AG20443 (cell line): ENCODE measurements at places on chromosomes 11 and 22.
A peak's percentile ranks its signal among the peaks of the same experiment; 100 is the strongest.

DNA sequence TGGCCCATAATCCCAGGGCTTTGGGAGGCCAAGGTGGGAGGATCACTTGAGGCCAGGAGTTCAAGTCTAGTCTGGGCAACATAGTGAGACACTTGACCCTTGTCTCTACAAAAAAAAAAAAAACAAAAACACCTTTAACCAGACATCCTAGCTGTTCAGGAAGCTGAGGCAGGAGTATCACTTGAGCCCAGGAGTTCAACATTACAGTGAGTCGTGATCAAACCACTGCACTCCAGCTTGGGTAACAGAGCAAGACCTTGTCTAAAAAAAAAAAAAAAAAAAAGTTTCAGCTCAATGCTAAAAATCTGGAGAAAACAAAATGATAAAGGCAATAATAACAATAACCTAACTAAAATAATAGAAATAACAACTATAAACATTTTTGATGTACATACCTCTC, 22.6 kb upstream of the APLP2 start:
- no peak for DNase-seq

DNA sequence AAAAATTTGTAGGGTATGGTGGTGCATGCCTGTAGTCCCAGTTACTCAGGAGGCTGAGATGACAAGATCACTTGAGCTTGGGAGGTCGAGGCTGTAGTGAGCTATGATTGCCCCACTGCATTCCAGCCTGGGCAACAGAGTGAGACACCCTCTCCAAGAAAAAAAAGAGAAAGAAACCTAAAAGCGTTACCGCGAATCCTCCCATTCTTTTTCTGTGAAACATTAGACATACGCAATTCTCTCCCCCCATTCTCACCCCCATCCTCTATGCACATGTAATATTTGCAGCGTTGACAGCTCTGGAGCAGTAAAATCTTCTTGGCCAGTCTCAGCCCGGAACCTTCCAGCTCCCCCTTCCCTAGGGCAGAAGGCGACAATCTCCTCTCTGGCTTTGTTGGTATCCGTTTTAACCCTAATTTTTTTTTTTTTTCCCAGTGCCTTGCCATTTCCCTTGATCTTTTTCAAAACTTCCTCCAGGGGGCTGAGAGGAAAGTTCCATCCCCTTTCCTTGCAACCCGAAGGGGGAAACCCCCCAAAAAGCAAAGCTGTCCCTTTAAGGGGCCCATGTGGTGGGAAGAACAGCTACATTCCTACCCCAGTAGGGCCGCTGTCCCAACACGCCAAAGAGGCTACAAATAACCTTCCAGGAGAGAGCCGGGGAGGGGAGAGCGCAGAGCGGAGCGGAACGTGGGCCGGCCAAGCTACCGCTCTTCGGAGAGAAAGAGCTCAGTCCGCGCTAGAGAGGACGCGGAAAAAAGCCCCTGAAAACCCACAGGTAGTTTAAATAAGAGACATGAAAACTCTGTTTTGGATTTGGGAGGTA, 1.9 kb downstream of the LRP4 start:
- DNase-seq: peak; percentile 86

- no peak for DNase-seq
These were observed 5.6 kb upstream of the LRFN4 start for GRCh38 chr11:66851239-66851596.

GRCh38 chr11:85663753-85664614, 945 bp downstream of the CREBZF start:
- peak; percentile 73 for DNase-seq

DNA sequence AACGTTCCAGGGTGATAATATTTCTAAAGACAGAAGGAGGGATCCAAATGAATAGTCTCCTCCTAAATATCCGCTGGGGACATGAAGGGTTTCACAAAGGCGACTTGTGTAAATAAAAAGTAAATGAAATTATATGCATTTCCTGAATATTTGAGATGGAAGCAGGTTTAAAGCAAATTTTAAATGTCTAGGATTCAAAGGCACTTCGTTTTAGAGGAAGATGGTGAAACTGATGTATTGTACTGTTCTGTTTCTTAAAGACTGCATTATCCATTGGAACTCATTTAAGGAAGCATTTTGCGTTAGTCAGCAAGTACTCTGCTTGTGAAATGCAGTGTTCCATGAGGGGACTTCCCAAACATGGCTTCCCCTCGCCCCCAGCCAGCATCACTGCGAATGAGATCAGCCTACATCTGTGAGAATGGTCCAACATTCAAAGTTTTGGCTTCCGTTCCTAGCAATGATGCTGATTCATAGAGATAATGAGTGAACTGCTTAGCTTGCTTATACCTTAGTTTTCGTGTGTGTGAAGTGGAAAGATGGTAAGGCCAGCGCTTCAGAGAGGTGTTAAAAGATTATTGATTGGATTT, 1.5 kb downstream of the RAB39A start:
- DNase-seq: no peak

DNA sequence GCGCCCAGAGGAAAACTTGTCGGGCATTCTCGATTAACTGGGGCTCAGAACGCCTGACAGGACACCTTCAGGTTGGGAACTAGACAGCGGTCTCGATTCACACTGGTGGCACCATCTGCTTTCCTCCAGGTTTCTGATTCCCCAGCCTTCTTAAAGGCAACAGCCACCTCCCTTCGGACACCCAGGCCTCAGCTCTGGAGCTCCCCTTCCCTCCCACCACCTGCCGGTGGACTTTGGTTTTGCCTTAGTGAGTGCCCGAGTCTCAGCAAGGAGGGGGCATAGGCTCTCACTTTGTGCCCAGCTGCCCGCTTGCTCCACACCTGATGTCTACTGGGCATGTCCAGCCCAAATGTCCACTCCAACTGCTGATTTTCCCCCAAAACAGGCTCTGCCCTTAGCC, 110.4 kb upstream of the PARVA start:
- DNase-seq: no peak

DNA sequence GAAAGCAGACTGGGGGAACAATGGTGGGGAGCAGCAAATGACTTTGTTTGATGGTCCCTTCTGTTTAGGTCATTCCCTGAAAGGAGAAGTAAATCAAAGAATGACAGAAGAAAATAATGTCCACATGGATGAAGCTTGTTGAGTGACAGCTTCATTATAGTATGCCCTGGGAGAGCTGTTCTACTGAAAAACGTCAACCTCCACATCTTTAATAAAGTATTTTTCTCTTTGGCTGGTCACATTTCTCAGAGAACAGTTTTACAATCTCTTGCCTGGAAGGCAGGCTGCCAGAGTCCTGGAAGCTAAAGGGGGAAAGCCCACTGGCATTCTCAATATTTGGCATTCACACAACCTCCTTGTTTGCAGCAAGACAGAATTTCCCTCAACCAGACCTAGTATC, 287.9 kb downstream of the SWAP70 start:
- peak; percentile 12 for DNase-seq

GRCh38 chr22:28855355-28856094, 27.8 kb upstream of the ZNRF3 start:
- peak; percentile 79 for DNase-seq

GRCh38 chr22:22680396-22680795, 36.0 kb downstream of the GGTLC2 start:
- no peak for DNase-seq

GRCh38 chr11:134596404-134596803, 184.4 kb upstream of the B3GAT1 start:
- DNase-seq: no peak

- peak; percentile 95 for DNase-seq
These were observed 3.4 kb downstream of the CCDC89 start for GRCh38 chr11:85682330-85683305.

DNA sequence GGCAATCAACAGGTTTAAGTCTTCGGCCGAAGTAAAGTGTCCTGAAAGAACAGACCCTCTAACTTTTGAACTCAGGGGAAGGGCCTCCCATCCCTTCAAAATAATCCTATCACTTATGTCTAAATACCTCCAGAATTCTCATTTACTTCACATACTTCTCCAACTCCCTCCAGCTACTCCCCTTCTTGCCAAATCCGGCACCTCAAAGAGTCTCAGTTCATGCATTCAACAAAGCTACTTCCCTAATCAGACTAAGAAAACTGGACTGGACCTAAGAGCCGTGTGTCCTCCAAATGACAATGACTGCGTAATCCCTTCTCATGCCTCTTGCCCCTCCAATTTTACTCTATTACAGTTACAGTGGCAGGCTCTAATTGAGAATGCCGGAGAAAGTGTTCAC, 1.3 kb downstream of the DDB1 start:
- DNase-seq: no peak

DNA sequence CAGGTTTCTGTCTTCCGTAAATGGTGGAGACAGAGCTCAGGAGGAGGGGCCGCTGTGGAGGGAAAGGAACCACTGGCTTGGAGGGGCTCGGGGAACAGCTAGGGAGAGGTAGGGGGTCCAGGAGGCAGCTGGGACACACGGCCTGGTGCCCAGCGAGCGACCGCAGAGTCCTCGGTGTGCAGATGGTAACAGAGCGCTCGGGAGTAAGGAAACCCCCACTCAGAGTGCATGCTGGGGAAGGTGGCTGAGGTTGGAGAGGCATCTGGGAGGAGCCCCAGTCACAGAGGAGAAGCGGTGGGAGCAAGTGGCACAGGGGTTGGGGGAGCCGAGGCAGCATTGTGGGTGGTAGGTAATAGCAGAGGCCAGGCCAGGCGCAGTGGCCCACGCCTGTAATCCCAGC, 10.8 kb upstream of the NCF4 start:
- no peak for DNase-seq

DNA sequence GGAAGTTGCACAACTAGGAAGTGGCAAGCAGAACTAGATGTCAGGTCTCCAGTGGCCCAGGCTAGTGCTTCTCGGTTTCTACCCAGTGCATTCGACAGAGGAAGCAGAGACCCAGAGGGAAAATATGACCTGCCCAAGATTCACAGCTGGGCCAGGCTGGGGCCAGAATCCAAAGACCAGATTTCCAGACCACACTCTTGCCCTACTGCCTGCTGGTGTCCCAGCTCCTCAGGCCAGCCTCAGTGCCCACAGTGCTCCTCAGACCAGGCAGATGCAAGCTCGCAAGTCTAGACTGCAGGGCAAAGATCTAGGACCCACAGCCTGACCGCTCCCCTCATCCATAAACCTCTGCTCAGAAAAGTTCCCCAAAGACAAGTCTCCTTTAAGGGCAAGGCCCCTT, 262.6 kb downstream of the BUD13 start:
- no peak for DNase-seq

DNA sequence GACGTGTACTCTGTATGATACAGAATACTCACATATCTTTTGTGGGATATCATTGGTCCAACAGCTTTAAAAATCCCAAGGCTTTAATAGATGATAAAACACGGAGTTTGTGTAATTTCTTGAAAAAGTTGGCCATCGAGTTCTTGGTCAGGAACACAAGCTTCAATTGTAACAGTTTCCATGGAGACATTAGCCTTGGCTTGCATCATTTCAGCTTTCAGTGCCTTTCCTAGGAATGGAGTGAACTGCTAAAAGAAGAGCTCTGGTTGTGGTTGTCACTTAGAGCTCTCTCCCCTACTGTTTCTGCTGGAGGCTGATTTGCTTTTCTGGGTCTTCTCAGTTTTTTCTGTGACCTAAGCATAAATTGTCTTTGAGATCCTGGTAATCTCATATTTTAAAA, 14.2 kb downstream of the BMAL1 start:
- no peak for DNase-seq

GRCh38 chr22:23064381-23065068, 5.8 kb upstream of the GNAZ start:
- DNase-seq: no peak

DNA sequence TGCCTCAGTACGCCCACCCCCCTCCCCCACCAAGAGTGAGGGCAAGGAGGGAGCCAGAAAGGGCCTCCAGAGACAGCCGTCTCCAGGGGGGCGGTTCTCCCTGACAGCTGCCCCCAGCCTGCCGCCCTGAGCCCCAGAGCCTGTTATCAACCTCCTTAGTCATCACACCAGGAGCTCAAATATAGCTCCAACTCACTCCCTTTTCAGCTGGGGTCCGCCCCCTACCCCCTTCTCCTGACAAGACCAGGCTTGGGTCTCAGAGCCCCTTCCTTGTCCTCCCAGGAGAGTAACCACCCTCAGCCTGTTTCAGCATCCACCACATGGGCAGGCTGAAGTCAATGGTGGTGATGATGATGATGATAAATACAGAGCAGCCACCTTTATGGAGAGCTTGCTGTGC, 2.5 kb upstream of the INPP5J start:
- DNase-seq: no peak
